ENCODE measurements at places on chromosomes 1 and 21. TPM values are rescaled to one million over a fixed set of nuclear protein-coding genes. Genes with fewer than 3 reads are reported as not detected.

Gene DVL1
- total RNA-seq: 60.4 TPM

Gene UBE2U
- not detected for total RNA-seq

DNA sequence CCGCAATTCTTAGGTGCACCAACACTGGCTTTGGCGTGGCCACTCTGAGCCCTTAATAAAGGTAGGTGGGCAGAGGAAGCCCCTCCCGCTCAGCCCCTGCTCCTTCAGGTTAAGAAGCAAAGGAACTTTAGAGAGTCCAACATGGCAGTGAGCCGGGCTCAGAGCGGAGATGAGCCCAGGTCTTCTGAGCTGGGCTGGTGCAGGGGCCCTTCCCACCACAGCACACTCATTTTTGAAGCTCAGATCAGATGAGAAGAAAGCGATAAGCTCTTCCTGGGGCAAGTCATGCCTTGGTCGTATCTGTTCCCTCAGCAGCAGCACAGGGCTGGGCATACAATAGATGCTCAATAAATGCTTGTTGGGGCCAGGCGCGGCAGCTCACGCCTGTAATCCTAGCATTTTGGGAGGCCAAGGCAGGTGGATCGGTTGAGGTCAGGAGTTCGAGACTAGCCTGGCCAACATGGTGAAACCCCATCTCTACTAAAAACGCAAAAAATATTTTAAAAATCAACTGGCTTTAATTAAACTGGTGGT lies 51.1 kb upstream of the TARDBP start:
- H3K4me1 ChIP-seq: peaks cover 16% of the 10 kb centered on the region
- no peak overlapping the region for H3K27ac ChIP-seq
- no peaks in the 10 kb centered on the region for H3K36me3 ChIP-seq
- DNase-seq: no peak

GRCh38 chr21:34076835-34077234 lies 3.5 kb downstream of the MRPS6 start:
- H3K36me3 ChIP-seq: no peaks in the 10 kb centered on the region
- H3K27me3 ChIP-seq: no peaks in the 10 kb centered on the region
- no peak overlapping the region for H3K4me3 ChIP-seq
- H3K27ac ChIP-seq: no peak overlapping the region
- no peak for DNase-seq

Gene ARMH1
- total RNA-seq: 14.5 TPM
